ENCODE measurements at places on chromosomes 1 and 21. TPM values are rescaled to one million over a fixed set of nuclear protein-coding genes. Genes with fewer than 3 reads are reported as not detected.

MYOG gene
- total RNA-seq = not detected

AADACL4 gene
- total RNA-seq = not detected

DNA sequence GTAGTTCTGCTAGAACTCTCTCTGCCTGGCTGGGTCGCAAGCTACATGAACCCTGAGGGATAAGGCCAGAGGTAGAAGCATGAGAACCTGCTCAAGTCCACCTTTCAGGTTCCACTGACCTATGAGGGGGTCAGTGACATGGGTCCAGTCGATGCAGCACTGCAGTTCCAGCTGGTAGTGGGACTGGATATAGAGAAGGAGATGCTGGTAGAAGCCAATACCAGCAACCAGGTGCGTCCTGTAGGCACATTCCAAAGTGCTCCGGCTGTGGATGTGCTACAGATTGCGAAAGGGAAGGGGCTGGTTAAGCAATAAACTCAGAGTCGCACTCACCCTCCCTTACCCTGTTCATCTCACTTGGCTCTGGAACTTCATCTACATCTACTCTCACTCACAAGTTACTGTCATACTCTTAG lies 5.7 kb downstream of the SMG5 start:
- H3K36me3 ChIP-seq = peaks cover 4% of the 10 kb centered on the region

ANGPTL7 gene
- 6.6 TPM for total RNA-seq

GRCh38 chr1:230807561-230808280 lies 60.5 kb downstream of the CAPN9 start:
- H3K36me3 ChIP-seq = no peaks in the 10 kb centered on the region
- DNase-seq = no peak
- H3K27ac ChIP-seq = peak overlapping the region; percentile 73
- H3K4me3 ChIP-seq = no peak overlapping the region
- H3K4me1 ChIP-seq = no peaks in the 10 kb centered on the region

- no peak overlapping the region for H3K27ac ChIP-seq
- no peak overlapping the region for H3K4me3 ChIP-seq
- no peaks in the 10 kb centered on the region for H3K36me3 ChIP-seq
- DNase-seq = no peak
- no peaks in the 10 kb centered on the region for H3K27me3 ChIP-seq
Observed at GRCh38 chr1:79497193-79497773, 490.8 kb upstream of the ADGRL4 start.

ZBTB40 gene
- total RNA-seq = 15.7 TPM

SLC2A5 gene
- total RNA-seq = 2.8 TPM

- no peaks in the 10 kb centered on the region for H3K27me3 ChIP-seq
- peak; percentile 35 for DNase-seq
- H3K4me3 ChIP-seq = no peak overlapping the region
- no peaks in the 10 kb centered on the region for H3K36me3 ChIP-seq
- no peak overlapping the region for H3K27ac ChIP-seq
Observed at GRCh38 chr21:42460391-42461184, 35.4 kb downstream of the RSPH1 start.

- H3K27ac ChIP-seq = peak overlapping the region; percentile 76
- no peaks in the 10 kb centered on the region for H3K4me1 ChIP-seq
- no peak for DNase-seq
- H3K27me3 ChIP-seq = no peaks in the 10 kb centered on the region
Observed at GRCh38 chr1:204578867-204579664, 62.9 kb downstream of the MDM4 start.

FAM3B gene
- 10.5 TPM for total RNA-seq

B3GALT5 gene
- not detected for total RNA-seq

GRCh38 chr1:30284728-30285475 lies 438.5 kb downstream of the MATN1 start:
- no peak overlapping the region for H3K27ac ChIP-seq
- no peaks in the 10 kb centered on the region for H3K4me1 ChIP-seq
- no peaks in the 10 kb centered on the region for H3K27me3 ChIP-seq
- no peak for DNase-seq
- no peak overlapping the region for H3K4me3 ChIP-seq

AMY2A gene
- not detected for total RNA-seq

AGMAT gene
- 0.32 TPM for total RNA-seq

TSSK3 gene
- 3.4 TPM for total RNA-seq

DNA sequence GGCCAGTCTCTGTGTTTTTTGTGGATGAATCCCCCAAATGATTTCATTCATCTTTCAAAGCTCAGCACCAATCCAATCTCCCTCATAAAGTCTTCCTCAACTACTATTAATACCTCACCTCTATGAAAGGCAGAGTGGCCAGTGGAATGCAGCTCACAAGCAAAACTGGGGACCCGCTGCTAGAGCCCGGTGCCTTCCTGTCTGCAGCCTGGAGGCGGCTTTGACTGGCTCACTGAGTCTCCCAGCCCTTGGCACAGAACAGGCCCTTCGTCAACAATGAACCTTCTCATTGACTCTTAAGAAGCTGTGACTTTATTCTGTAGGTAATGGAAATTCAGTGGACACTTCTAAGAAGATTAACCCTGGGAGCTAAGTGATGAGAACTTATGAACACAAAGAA lies 86.8 kb upstream of the RAB4A start:
- no peaks in the 10 kb centered on the region for H3K4me1 ChIP-seq
- no peak overlapping the region for H3K27ac ChIP-seq
- H3K4me3 ChIP-seq = no peak overlapping the region
- no peak for DNase-seq
- H3K27me3 ChIP-seq = no peaks in the 10 kb centered on the region
